ENCODE measurements at places on chromosomes 4 and X. TPM values are rescaled to one million over a fixed set of nuclear protein-coding genes. Genes with fewer than 3 reads are reported as not detected.

The BEX5 gene
- total RNA-seq: 0.60 TPM

DNA sequence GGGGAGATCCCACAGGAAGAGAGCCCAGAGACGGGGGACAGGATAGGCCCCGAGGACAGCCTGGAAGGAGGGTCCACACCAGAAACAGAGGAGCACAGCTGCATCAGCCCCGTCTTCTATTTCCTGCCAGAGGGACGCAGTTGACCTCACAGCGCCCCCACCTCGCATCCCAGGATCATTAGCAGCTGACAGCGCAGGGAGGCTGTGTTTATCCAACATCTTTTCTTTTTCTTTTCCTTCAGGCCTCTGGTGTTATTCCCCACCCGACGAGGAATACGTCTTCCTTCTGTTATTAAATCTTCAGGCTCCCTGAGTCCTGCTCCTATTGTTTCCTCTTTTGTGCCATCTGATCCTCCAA lies 75.4 kb downstream of the DCHS2 start:
- peak; percentile 1 for DNase-seq

DNA sequence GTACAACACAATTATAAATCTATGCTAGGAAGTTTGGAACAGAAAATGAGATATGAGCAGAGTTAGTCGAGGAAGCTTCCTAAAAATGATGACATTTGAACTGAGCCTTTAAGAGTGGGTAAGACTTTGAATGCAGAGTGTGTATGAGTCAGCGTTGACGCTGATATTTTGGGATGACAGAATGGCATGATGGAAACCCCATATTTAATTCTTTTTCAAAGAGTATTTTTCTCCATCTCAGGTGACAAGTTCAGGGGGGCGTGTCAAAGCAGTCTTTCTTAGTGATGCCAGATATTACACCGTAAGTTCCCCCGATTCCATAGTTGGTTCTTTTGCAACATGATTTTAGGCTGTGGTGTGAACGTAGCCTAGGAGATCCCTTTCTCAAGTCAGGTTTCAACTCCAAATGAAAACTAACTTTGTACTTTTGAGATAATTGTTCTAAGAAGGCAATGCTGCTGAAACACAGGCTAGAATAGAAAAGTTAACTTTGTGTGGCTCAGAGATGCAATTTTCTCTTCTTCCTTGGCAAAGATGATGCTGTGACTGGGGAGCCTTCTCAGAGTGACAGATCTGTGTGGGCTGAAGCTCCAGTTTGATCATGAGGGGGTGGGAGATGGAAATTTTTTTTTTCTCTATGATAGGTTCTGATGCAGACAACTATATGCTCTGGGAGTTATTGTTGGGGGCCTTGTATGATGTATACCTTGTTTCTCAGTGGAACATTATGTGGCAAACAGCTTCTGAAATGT lies 59.2 kb downstream of the GLUD2 start:
- no peak for DNase-seq

DNA sequence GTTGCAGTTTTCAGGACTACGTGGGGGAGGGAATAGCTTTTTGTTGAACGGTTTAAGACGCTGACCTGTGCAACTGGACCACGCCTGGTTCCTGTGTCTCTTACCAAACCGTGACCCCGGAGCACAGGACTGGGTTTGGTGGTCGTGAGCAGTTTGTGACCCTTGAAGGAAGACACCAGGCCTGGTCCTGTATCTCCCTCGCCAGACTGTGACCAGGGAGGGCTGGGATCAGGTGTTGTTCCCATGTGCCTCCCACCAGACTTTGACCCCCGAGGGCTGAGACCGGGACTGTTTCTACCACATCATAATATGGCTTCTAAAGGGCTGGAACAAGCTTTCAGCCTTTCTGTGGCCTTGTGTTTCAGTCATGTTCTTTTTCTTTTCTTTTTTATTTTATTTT lies 683 bp downstream of the EBP start:
- no peak for DNase-seq

DNA sequence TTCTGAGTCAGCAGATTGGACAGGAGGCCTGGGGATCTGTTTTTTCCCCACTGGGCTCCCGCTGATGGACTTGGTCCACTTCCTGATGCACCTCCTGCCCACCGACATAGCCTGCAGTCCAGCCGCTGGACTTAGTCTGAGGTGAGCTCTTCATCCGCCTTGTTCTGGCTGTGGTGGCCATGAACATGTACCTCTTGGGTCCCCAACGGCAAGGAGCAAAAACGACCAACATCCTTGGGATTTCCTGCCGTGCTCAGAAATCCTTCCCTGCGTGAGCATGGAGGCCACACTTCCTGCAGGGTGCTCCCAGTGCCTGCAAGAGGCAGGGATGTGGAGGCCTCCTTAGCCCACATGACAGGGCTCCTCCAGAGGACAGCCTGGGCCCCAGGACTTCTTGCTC lies 76.8 kb downstream of the CRMP1 start:
- DNase-seq: no peak

- no peak for DNase-seq
Measured at GRCh38 chr4:96173756-96174155, 333.9 kb downstream of the PDHA2 start.

All from RPMI7951 (cell line).